H7 (cell line): ENCODE measurements at places on chromosomes 4 and X. TPM values are rescaled to one million over a fixed set of nuclear protein-coding genes. Genes with fewer than 3 reads are reported as not detected.

KLHL13 gene
- total RNA-seq: 5.8 and 6.8 TPM in 2 replicates

SAT1 gene
- 107 and 187 TPM in 2 replicates for total RNA-seq

WDR17 gene
- total RNA-seq: 1.0 and 1.1 TPM in 2 replicates

SRPK3 gene
- total RNA-seq: not detected in 2 replicates

ZNF157 gene
- total RNA-seq: 0.26 and 0.31 TPM in 2 replicates

IL13RA1 gene
- 15.1 and 16.6 TPM in 2 replicates for total RNA-seq

USP27X gene
- 2.5 and 4.1 TPM in 2 replicates for total RNA-seq

SCRG1 gene
- total RNA-seq: not detected in 2 replicates

CDKL2 gene
- total RNA-seq: 0.18 and 0.28 TPM in 2 replicates

MID1 gene
- total RNA-seq: 55.1 and 63.4 TPM in 2 replicates

PORCN gene
- total RNA-seq: 22.8 and 23.8 TPM in 2 replicates

- no peak for DNase-seq
These were observed 1139.6 kb downstream of the STPG2 start for GRCh38 chr4:97003715-97004114.

DNA sequence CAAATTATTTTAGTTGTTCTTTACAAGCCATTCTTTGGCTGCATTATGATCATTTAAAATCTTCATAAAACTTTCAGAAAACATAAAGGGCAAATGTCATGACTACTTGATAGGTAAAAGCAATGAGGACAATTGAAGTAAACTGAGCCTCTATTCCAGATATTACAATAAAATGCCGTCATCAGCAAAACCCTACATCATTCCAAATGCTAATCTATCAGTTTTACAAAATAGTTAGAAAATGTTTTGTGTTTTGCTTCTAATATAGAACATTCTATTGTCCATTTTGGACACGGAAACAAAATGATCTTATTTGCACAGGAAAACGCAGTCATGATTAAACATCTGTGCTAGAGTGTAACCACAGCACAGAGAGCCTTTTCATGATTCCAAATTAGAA lies 1330.6 kb upstream of the ADGRL3 start:
- no peak for DNase-seq

- DNase-seq: peak; percentile 5
These were observed 39.8 kb downstream of the NPY2R start for GRCh38 chr4:155248002-155248896.

GRCh38 chrX:95995583-95995982 lies 689.1 kb upstream of the DIAPH2 start:
- DNase-seq: no peak

DNA sequence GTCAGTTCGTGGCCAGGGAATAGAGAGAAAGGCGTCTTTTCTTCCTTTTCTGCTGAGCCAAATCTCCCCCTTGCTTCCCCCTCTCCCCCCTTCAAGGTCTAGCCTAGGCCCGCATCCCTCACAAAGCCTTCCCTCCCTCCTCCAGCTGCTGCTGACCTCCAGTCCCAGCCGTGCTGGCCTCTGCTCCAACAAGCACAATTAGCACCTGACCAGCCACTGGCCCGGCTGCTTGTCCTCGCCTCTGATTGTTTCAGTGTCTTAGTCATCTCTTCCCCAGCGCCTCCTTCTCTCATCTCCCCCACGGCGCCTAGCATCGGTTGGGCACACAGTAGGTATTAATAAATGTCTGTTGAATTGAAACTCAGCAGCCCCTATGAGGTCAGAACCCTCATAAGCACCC lies 4.2 kb downstream of the ELF4 start:
- DNase-seq: no peak

- no peak for DNase-seq
These were observed 58.9 kb downstream of the WFS1 start for GRCh38 chr4:6328526-6328925.

DNA sequence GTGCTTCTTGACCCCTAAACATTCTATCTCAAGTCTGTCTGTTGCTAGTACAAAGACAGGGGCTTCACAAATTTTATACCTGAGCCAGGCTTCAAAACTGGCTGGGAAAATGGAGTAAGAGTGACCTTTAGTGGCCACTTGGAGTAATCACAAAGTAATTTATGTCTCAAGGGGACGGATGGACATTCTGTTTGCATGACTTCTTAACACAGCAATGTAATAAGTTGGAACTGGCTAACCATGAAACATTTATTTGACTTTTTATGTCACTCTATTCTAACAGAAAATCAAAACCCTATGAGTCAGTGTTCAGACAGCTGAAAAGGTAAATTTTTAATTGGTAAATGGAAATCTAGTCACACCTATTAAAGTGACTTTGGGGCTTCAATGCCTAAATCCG lies 600.6 kb downstream of the ANKRD50 start:
- DNase-seq: peak; percentile 40

DNA sequence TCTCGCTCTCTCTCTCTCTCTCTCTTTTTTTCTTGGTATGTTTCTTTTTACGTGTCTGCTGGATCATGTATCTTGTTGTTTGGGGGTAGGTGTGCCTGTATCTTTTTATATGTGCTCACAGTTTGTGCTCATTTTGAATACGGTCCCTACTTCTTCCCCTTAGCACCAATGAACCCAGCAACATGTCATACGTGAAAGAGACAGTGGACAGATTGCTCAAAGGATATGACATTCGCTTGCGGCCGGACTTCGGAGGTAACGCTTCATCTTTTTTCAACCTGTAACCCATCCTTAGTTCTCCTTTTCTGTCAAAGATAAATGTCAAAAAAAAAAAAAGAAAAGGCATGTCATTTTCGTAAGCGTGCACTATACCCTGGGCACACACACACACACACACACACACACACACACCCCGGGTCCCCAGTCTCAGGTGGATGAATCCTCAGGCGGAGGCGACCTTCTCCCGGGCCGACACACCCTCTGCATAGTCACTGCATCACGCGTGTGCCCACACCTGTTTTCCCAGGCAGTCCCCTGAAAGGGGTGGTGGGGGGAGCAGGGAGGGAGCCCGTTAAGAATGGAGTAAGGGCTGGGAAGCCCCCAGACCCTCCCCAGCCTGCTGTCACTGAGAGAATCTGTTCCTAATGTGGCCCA lies 511 bp downstream of the GABRB1 start:
- DNase-seq: no peak

- DNase-seq: peak; percentile 74
These were observed 25.7 kb upstream of the MND1 start for GRCh38 chr4:153318696-153319320.

- no peak for DNase-seq
These were observed 199.7 kb upstream of the GPR101 start for GRCh38 chrX:137233478-137233877.

DNA sequence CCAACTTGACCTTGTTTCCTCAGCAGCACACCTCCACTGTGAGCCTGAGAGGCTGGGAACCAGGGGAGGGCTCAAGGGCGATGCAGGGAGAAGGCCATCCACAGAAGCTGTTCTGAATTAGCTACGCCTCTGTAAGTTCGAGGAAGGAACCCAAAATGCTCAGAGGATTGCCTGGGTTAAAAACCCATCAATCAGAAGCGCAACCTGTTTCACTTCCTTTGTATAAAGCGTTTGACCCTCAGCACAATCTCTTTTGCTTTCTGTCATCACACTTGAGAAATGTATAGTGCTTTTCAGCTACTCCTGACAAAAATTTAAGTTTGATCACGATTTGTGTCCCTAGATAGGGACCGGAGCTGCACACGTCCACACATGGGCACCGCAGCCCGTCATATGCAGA lies 48.0 kb upstream of the MAP3K15 start:
- DNase-seq: no peak

DNA sequence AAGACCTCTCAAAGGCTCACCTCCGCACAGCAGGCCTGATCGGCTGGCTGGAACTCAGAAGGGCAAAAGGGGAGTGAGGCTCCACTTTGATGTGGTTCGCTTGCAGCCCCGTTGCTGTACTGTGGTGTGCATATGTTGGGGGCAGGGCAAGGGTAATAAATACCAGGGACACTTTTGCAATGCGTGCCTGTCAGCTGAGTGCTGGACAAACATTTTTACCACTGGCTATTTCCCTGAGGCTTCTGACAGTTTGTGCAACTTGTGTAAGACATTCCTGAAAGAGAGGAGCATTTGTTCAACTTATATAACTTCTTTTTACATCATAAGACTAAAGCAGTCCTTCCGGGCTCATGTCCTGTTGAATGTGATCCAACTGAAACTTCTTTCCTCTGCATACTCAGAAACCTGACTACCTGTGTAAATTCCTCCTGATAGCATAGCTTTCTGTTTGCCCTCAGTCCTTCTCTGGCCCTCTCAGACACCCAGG lies 82.3 kb downstream of the SPRY1 start:
- DNase-seq: no peak

DNA sequence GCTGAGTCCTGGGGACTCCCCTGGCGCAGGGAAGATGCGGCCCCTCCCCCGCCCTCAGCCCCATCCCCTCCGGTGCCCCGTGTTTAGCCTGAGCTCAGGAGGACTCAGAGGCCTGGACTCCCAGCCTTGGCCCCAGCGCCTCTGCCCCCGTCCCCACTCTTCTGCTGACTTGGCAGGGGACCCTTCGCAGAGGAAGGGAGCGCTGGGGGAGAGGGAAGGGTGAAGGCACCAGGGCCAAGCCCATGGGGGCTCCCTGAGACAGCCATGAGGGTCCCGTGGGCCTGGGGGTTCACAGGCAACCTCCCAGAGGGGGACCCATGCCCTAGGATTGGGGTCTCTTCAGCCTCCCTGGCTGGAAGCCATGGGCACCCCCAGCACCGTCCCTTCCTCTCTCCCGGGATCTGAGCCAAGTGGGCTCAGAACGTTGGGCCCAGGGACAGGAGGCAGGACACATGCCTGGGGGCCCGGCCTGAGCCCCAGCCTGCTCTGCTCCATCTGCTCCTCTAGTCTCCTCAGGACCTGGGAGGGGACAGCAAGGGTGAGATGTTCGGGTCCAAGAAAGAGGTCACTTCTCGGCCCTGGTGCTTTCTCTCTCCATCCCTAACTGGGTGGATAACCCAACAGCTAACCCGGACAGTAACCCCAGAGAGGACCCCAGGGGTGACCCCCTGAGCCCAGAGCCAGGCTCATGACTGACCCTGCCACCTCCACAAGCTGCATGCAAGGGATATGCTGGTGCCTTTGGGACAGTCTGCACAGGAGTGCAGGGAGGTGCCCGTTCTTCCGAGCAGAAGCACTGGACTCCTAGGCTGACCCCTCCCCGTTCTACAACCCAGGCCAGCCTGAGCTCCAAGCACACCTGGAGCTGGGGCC lies 1.5 kb upstream of the CPLX1 start:
- DNase-seq: peak; percentile 90

DNA sequence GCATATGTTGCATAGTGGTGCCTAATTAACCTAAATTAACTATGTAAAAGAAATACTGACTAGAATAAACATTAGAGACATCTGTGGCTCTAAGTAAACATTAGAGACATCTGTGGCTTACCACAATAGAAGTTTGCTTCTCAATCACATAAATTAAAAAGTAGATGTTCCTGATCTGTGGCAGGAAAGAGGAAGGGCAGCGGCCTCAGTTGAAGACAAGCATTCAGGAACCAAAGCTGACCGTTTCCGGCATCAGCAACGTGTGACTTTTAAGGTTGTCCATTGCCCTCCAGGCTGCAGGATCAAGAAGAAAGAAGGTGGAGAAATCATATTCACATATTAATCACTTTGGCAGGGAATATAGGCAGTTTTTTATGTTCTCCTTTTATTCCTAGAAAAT lies 336.3 kb upstream of the TRAM1L1 start:
- DNase-seq: no peak

GRCh38 chr4:8255698-8256441 lies 13.7 kb upstream of the HTRA3 start:
- no peak for DNase-seq

DNA sequence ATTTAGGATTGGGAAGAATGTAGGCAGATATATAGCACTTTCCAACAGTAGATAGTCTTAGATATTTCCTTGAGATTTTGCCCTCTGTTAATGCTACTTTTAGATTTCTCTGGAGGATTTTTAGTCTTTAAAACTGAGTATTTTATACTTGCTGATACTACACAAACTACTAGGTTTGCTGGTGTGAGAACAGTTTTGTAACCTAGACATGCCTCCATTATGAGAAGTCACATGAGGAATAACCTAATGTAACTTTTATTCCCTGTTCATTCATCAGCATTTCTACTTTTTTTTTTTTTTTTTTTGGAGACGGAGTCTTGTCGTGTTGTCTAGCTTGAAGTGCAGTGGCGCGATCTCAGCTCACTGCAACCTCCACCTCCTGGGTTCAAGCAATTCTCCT lies 137.2 kb downstream of the RAPGEF2 start:
- DNase-seq: no peak

DNA sequence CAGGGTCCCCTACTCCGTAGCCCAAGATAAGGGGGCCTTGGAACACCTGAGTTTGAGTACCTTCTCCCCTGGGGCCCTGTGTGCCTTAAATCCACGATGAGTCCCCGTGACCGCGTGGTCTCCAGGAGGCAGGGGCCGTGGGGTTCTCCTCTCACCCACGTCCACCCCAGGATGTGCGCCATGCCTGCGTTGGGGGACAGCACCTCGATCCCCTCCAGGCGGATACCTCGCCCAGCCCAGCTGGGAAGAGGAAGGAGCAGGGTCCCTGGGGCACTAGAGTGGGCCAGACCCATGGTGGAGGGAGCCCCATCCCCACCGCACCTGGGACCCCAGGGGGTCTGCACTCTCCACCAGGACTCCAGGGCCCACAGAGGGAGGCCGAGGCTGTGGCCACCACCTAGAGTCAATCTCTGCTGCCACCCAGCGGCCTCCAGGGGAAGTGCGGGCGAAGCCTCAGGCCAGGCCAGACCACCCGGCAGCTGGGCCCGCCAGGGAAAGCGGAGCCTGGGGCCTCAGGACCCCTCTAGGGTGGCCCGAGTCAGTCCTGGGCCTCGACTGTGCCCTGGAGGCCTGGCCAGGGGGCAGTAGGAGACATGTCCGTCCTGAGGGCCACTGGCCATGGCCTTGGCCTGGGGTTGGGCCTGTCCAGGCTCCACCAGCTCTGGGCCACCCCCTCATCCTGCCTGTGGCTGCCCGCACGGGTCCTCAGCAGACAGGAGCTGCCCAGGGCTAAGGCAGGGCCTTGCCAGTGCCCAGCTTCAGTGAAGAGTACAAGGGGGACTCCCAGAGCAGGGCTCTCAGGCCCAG lies 55.0 kb downstream of the FAM53A start:
- DNase-seq: peak; percentile 98

GRCh38 chr4:6123116-6123515 lies 77.2 kb downstream of the JAKMIP1 start:
- no peak for DNase-seq

- DNase-seq: no peak
These were observed 133.4 kb upstream of the TACR3 start for GRCh38 chr4:103853146-103853545.

- no peak for DNase-seq
These were observed 23.8 kb downstream of the CTSO start for GRCh38 chr4:155929833-155930232.

DNA sequence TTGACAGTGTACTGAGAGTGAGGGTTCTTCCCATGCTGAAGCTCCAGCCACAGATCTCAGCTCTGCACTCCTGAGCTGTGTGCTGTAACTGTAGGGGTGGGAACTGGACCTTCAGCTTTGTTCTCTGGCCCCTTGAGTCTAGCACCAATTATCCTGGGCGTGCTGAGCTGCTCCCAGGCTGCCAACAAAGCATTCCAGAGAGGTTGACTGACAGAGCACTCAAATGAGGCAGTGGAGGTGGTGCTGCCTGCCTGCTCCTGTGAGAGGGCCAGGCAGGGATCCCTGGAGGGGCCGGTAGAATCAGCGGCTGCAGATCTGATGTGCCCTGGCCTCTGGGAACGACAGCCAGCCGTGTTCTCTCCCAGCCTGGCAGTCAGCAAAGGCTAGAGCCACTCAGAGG lies 375.7 kb upstream of the AADAT start:
- DNase-seq: no peak
